ENCODE measurements at places on chromosomes 4 and X.

DNA sequence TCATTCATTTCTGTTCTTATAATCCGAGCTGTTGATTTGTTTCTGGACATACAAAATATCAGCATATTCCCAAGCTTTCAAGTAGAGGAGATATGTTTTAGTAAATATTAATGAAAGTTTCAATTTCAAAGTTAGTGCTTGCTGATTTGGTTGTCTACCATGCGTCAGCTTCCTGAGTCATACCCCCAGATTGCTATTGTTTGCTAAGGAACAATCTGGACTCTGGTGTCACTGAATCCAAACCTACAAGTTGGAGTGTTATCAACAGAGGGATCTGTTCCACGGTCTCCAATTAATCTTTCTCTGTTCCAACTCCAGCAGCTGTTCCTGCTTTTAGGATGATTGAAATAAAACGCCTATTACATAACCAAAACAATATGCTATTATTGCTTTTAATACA, 96.1 kb upstream of the FAM9A start:
- no peak for DNase-seq

- no peak for DNase-seq
Observed at GRCh38 chrX:9293051-9293496, 171.8 kb upstream of the TBL1X start.

DNA sequence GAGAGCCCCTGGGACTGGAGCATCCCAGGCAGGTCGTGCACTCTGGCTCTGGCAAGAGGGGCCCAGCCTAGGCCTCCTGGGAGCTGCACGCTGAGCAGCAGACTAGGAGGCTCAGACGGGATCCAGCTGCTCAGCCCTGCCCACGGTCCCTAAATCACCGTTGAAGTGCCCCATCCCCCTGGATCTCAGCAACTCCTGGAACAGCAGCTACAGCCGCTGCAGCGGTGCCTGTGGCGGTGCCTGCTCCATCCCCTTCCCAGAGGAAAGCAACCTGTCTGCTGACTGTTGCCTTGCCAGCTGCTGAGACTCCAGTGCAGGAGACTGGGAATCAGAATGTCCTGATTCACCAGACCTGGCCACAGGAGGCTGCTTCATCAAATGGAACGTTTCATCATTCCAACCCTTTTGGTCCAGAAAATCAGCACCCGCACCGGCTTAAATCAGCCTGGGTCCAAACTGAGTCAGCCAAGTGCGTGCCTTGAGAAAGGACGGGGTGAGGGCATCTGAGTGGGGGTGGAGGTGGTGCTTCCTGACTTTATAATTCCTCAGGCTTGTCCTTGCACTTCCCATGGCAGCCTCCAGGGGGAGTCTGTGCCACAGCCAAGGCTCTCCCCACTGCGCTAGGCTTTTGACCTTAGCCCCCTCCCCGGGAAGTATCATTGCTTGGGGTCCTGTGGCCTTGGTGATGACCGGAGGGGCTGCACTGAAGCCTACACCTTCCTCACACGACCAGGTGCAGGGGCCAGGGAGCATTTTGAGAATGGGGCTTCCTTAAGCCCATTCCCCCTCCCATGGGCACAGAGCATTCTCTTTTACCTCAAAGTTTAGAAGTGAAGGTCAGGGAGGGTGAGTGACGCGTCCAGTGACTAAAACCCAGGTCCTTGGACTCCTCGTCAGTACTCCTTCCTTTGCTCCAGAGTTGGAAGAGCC, 6.5 kb downstream of the ZNF185 start:
- DNase-seq: no peak

DNA sequence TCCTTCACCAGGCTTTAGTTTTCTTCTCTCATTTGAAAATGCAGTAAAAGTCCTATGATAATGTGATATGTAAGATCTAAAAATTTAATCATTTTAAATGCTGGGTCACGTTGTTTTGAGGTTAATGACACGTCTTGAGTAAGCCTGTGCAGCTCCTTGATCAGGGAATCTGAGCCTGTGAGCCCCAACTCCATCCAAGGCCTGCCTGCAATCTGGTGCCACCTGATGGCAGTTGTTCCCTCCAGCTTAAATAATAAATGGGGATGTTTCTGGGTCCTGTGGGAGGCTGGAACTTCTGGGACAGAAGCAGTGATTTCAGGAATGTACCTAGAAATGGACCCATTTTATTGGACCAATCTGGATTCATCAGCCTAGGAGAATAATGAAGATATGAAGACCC, 455.4 kb upstream of the ADGRL3 start:
- DNase-seq: no peak

GRCh38 chr4:139633195-139633594, 32.4 kb upstream of the MGST2 start:
- DNase-seq: no peak

- DNase-seq: no peak
Observed at GRCh38 chr4:61580721-61581377, 380.7 kb downstream of the ADGRL3 start.

DNA sequence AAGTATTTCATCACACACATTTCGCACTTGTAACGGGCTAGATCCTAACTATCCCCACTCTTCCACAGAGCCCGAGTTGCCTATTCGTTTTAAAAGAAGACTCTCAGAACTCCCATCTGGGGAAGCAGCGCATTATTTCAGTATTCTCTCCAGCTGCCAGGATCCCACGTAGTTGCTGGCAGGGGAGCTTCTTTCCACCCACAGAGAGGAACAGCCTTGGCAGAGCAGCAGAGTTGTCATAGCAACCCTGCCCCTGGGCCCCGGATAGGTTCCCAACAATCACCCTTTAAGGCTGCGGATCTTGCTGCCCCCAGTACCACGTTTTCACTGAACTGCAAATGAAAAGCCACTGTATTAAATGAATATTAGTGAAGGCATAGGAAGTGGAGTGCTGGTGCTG, 106.7 kb downstream of the GPM6A start:
- DNase-seq: peak; percentile 84

Data from sigmoid colon (tissue), 7 donors.